ENCODE measurements at places on chromosomes 16 and 17.

- peak; percentile 1 for DNase-seq
Observed at GRCh38 chr16:69613378-69614154, 47.8 kb downstream of the NFAT5 start.

DNA sequence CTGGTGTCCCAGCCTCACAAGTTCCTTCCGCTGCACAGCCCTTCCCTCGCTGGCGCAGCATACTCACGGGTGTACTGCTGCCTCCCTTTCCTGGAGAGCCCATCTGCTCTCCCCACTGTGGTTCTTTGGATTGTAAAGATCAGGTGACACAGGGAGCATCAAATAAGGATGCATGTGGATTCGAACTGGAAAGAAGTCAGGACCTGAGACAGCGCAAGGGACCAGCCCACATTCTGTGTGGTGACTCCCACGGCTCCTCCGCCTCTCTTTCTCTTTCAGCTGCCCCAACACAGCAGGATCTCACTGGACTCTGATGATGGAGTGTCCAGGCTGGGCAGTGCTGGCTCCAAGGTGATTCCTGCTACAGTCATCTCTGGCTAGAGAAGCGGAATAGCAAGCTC, 8.1 kb downstream of the LDAF1 start:
- no peak for DNase-seq

- no peak for DNase-seq
Observed at GRCh38 chr17:38421171-38421841, 7.0 kb upstream of the ARHGAP23 start.

GRCh38 chr17:40309031-40309948, at the start of gene RARA:
Gene RARA, plus strand, starts transcription at chr17:40309180. Its CDS starts 22,039 bp downstream, at chr17:40331219.
- no peak for DNase-seq

- peak; percentile 14 for DNase-seq
Observed at GRCh38 chr16:5502467-5502869, 404.9 kb upstream of the EEF2KMT start.

DNA sequence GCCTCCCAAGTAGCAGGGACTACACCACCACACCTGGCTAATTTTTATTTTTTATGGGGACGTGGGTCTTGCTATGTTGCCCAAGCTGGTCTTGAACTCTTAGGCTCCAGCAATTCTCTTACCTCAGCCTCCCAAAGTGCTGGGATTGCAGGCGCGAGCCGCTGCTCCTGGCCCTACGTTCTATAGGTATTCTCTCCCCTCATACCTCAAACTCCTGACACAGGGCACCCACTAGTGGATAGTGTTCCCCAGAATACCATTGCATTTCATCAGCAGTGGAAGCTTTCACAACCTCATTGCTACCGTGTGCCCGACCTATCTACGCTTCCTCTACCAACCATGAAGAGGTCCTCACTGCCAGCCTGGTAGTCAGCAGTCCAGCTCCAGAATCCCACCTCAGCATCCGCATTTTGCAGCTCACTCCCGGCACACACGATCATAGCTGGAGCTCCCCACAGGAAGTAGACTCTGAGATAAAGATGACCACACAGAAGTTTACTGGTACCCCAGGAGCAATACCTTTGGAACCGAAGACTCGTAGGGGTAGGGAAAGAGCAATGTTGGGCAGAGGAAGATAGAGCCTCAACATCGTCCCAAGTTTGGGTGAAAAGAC, 9.3 kb downstream of the CTRB2 start:
- DNase-seq: no peak

DNA sequence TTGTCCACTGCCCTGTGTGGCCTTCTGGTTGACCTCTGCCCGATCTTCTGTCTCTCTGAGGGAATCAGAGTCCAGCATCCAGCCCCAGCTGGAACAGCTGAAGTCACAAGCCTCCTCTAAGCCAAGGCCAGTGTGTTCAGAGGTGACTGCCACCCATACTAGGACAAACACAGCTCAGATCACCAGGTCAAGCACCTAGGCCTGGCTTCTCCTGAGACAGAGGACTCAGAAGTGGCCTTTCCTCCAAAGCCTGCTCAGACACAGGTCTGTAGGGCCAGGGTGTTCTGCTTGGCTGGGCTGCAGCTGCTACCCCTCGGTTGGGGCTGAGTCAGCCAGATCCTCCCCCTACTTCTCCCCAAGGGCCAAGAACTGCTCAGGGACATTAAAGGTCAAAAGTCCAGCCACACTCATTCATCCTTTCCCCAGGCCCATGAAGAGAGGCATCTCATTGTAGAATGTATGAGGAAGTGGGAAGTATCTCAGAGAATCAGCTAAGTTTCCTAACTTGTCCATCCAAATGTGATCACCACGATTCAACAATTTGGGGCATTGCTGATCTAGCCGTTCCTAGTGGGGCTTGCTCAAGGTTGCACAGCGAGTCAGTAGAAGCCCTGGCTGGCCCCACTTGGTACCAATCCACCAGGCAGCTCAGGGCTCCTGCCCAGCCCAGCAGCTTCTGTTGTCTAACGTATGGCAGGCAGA, 7.6 kb downstream of the SLC46A1 start:
- DNase-seq: no peak

GRCh38 chr17:73297934-73298861, 13.6 kb downstream of the CDC42EP4 start:
- no peak for DNase-seq

- DNase-seq: no peak
Observed at GRCh38 chr17:2214047-2214928, 89.3 kb downstream of the SMG6 start.

- DNase-seq: no peak
Observed at GRCh38 chr17:80455784-80456183, 20.6 kb downstream of the NPTX1 start.
